Activated naive CD4-positive, alpha-beta T cell treated with anti-CD3 and anti-CD28 coated beads for 36 hours (primary cell): ENCODE measurements at places on chromosomes 11 and 22. TPM values are rescaled to one million over a fixed set of nuclear protein-coding genes. Genes with fewer than 3 reads are reported as not detected.

GPHA2 gene
- total RNA-seq, result not detected

SLC35F2 gene
- total RNA-seq, result 18.2 TPM

NPAS4 gene
- total RNA-seq, result not detected

COMT gene
- 56.8 TPM for total RNA-seq

OR51B5 gene
- not detected for total RNA-seq

- no peak for DNase-seq
These were observed at the start of gene PATE1 for GRCh38 chr11:125745979-125746378. Gene PATE1 (plus strand): TSS chr11:125746279. CDS start chr11:125746305, 26 bp downstream.

- peak; percentile 98 for DNase-seq
These were observed at the start of gene COMMD9 for GRCh38 chr11:36289226-36289852. Gene COMMD9 (minus strand): TSS chr11:36289424. CDS start chr11:36289412, 12 bp downstream.

DNA sequence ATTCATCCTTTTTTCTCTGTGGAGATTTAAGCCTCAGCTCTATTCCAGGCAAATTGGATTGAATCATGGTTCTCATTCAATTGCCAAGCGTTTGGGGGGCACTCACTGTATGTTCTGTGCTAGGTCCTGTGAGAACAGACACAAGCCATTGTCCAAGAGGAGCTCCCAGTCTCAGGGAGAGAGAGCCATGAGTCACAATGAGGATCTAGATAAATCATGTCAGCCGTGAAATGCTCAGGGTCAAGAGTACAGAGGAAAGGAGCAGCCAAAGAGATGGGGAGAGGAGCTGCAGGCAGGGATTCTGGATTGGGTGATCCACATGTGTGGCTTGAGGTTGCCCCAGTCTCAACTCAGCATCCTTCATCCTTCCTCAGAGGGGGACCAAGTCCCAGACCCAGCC lies 93.6 kb downstream of the FEZ1 start:
- DNase-seq, result no peak

DNA sequence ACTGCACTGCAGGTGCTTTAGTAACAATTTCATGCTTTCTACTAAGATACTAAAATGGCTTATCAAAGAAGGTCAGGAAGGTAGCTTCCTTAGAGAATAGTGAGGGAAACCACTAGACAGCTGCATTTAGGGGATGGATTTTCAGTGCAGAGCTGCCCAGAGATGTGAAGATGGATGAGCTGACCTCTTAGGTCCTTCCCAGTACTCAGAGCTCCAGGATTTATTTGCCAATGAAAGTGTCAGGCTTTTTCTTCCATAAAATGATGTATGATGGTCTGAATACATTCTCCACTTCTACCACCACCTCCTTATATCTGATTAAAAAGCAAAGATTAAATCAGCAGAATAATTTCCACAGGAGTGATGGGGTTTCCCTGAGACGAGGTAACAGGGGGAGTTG lies 35.0 kb downstream of the SC5D start:
- DNase-seq, result no peak

DNA sequence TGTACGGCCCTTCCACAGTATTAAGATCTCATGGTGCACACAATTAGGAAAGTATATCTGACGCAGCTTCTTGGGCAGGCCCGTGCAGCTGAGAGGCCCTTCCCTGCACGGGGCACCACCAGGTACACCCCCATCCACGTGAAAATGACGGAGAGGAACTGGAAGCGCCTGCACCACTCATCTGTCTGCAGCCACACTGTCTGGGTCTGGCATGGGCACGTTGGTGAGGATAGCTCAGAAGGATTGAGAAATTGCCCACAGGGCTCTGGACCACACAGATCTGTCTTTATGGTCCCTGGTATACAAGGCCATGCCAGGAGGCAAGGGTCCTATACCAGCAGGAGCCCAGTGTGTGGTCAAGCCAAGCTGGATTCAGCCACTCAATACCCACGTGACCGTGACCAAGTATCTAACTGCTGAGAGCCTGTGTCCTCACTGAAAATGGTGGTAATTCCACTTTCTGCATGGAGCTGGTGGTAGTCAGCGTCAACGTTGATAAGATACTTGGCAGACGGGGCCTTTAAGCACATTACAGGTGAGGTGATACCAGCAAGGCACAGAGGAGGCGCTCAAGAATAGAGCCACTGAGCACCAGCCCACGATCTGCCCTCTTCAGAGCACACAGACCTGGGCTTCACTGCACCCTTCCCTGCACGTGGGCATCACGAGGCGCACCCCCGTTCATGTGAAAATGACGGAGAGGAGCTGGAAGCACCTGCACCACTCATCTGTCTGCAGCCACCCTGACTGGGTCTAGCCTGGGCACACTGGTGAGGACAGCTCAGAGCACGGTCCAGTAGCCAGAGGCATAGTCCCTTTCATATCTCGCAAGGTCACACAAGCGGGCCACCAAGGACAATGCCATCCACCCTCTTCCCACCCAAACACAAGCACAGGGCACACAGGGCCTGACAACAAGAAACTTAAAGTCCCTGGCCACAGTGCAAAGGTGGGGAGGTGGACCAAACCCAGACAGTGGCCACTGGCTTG lies 28.4 kb downstream of the SHANK2 start:
- DNase-seq, result no peak

- no peak for DNase-seq
These were observed 13.4 kb upstream of the PLEKHB1 start for GRCh38 chr11:73632996-73633395.

GRCh38 chr11:26134481-26135355 lies 197.2 kb upstream of the ANO3 start:
- DNase-seq, result no peak

DNA sequence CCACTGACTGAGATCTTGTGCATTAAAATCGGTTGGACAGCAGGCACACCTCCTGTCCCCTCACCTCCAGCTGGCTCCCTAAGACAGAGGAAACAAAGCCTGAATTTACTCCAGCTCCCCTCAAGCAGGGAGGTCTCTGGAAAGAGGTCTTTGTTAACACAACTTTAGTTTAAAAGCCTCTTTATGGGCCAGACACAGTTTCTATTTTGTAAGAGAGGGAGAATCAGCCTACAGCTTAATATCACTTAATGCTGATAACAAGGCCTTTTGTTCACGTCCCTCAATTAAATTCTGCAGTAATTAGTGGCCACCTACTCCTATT lies 36.3 kb downstream of the PLEKHA7 start:
- no peak for DNase-seq

- DNase-seq, result no peak
These were observed 14.8 kb downstream of the KIAA0930 start for GRCh38 chr22:45225732-45226502.

DNA sequence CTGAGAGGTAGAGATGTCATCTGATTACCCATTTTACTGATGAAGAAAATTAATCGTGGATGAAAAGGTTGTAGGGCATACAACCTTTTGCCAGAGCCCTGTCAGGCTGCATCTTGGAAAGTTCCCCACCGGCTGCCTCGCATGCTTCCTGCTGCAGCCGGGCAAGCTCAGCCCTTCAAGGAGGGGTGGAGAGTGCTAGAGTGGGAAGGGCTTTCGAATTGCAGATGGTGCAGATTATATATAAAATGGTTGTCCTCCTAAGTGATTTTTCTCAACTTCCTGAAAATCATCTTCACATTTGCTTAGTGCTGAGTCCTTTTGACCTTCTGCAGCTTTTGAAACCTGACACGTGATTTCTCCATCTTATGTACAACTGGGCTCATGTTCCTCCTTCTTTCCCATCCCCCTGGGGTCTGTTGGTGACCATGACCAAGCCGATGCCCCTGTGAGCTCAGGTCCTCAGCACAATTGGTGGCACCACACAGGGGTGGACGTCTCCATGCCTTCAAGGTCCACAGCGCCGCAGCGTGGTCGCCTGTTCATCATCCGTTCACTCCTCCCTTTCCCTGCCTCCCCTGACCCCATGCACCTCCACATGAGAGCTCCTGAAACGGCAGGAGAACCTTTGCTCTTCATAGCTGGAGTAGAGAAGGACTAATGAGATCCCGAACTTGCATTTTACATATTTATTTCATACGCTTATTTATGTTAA lies 47.6 kb upstream of the MYO18B start:
- DNase-seq, result no peak

- DNase-seq, result no peak
These were observed 12.0 kb downstream of the TRIOBP start for GRCh38 chr22:37708580-37709444.

DNA sequence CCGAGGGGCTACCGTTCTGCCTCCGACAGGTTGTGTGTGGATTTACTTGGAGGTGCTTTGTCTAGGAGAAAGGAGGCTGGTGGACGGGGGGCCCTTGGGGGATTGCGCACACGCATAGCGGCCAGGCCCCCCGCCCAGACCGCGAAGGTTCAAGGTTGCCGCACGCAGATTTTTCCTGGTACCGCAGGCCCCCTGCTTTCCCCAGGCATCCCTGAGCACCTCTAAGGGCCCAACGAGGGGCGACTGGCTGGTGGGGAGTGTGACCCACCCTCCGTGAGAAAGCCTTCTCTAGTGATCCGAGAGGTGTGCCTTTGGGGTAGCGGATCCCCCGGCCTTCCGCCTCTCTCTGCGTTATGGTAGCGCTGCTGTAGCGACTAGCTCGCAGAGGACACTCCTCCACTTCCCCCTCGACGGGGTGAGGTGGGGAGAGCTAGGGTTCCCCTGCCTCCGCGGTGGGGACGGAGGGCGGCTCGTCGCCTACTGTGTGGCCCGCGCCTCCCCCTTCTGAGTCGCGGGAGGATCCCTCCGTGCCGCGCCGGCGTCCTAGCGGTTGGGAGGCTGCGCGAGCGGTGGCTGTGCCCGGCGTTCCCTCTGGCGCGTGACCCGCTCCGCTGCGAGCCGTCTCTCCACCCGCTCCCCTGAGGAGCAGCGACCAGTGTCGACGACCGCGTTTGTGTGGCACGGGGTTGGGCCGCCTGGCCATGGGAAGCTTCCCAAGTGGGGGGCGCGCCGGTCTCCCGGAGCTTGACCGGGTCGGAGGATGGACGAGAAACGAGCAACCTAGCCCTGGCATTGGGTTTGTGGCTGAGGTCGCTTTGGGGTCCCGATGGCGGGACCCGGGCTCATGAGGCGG lies 3900.0 kb upstream of the OR11H1 start:
- no peak for DNase-seq

GRCh38 chr11:6219359-6219758 lies 14.0 kb downstream of the C11orf42 start:
- DNase-seq, result no peak

- DNase-seq, result no peak
These were observed 16.8 kb downstream of the LSP1 start for GRCh38 chr11:1869427-1870325.

GRCh38 chr11:91373497-91373896 lies 851.1 kb upstream of the FAT3 start:
- DNase-seq, result no peak
